ENCODE measurements at places on chromosomes 5 and 9.

GRCh38 chr5:51382521-51383130 lies 622 bp upstream of the ISL1 start:
- DNase-seq, result no peak

DNA sequence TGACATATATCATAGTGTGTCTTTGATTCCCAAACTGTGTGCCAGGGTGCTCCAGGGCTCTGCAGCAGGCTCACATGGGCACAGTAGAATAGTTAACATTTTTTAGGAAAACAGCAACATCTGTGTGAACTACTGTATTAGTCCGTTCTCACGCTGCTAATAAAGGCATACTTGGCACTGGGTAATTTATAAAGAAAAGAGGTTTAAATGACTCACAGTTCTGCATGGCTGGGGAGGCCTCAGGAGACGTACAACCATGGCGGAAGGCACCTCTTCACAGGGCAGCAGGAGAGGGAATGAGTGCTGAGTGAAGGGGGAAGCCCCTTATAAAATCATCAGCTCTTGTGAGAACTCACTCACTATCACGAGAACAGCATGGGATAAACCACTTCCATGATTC lies 82.7 kb downstream of the EGFLAM start:
- no peak for DNase-seq

- DNase-seq, result no peak
These were observed 45.4 kb downstream of the ZNF618 start for GRCh38 chr9:113921396-113921925.

GRCh38 chr9:27337236-27337635 lies 40.3 kb upstream of the EQTN start:
- no peak for DNase-seq

- peak; percentile 61 for DNase-seq
These were observed 9.5 kb upstream of the P4HA2 start for GRCh38 chr5:132237141-132237540.

GRCh38 chr5:90365328-90365727 lies 44.2 kb downstream of the CETN3 start:
- DNase-seq, result no peak

GRCh38 chr5:92890841-92891244 lies 690.2 kb downstream of the NR2F1-AS1 start:
- DNase-seq, result no peak

Data from left forelimb (tissue), 1 donor.